ENCODE measurements at places on chromosomes 16 and 17.
A peak's percentile ranks its signal among the peaks of the same experiment; 100 is the strongest.

- H3K4me3 ChIP-seq, result no peak overlapping the region
- peaks cover 2% of the 10 kb centered on the region for H3K36me3 ChIP-seq
- no peaks in the 10 kb centered on the region for H3K4me1 ChIP-seq
Observed at GRCh38 chr16:47627085-47627639, 166.0 kb downstream of the PHKB start.

GRCh38 chr17:7580604-7581575, 1.5 kb downstream of the CD68 start:
- peaks cover 27% of the 10 kb centered on the region for H3K36me3 ChIP-seq
- DNase-seq, result no peak
- no peaks in the 10 kb centered on the region for H3K27me3 ChIP-seq
- H3K4me3 ChIP-seq, result peak overlapping the region; percentile 16
- H3K27ac ChIP-seq, result peak overlapping the region; percentile 29

DNA sequence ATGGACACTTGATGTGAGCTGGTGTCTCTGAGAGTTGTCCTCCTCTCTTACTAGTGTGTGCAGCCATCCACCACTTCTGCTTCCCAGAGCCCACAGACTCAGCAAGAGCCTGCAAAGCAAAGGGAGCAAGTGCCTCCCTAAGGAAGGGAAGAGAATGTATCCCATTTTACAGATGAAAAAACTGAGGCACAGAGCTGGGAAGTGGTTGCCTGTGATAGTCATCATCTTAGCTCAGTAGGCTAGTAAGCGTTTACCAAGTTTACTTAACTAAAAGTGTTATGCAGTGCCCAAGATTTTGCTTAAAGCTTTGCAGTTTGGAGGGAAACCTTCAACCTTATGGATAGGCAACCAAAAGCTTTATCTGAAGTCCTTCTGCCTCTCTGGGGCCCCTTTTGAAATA, 23.0 kb upstream of the EFCAB13 start:
- no peaks in the 10 kb centered on the region for H3K27me3 ChIP-seq
- H3K4me3 ChIP-seq, result no peak overlapping the region
- H3K36me3 ChIP-seq, result peaks cover 6% of the 10 kb centered on the region
- no peak overlapping the region for H3K27ac ChIP-seq
- DNase-seq, result no peak

DNA sequence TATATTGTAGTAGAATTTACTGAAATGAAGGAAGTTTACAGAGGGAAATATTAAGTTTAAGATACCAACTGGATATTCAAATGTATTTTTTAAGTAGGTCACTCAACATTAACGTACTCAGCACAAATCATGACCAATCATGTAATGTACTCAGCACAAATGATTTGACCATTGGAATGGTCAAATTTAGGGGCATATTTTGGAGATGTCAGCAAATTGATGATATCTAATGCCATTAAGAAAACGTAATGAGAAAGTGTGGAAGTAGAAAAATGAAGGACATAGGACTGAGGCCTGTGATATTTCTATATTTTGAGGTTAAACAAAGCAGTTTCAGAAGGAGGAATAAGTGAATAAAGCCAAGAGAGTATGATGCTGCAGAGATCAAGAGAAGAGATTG, 334.8 kb downstream of the KIF2B start:
- peaks cover 6% of the 10 kb centered on the region for H3K36me3 ChIP-seq
- no peak overlapping the region for H3K27ac ChIP-seq
- no peaks in the 10 kb centered on the region for H3K4me1 ChIP-seq
- H3K4me3 ChIP-seq, result no peak overlapping the region
- no peaks in the 10 kb centered on the region for H3K27me3 ChIP-seq
- no peak for DNase-seq

- peak overlapping the region; percentile 97 for H3K27ac ChIP-seq
- DNase-seq, result no peak
- peak overlapping the region; percentile 98 for H3K4me3 ChIP-seq
- H3K27me3 ChIP-seq, result no peaks in the 10 kb centered on the region
- peaks cover 13% of the 10 kb centered on the region for H3K36me3 ChIP-seq
- H3K4me1 ChIP-seq, result peaks cover 40% of the 10 kb centered on the region
Observed at GRCh38 chr17:58693208-58693607, 806 bp downstream of the RAD51C start.

DNA sequence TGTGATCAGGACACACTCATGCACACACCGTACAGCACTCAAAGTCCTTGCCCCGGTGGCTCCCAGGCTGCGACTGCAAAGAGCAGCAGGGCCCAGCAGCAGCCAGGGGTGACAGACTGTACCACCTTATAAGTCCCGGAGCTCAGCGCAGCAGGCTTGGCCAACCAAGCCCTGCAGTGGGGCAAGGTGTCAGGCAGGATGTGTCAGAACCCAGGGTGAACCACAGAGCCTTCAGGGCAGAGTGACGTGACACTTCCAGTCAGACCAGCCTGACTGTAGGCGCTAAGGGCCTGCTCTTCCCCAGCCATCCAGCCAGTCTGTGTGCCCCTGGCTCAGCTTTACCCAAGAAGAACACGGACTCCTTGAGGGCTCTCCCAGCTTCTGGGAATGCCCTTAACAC, 204.1 kb downstream of the COPRS start:
- no peak overlapping the region for H3K27ac ChIP-seq
- DNase-seq, result peak; percentile 55
- no peak overlapping the region for H3K4me3 ChIP-seq
- H3K4me1 ChIP-seq, result no peaks in the 10 kb centered on the region
- H3K36me3 ChIP-seq, result no peaks in the 10 kb centered on the region

- H3K36me3 ChIP-seq, result no peaks in the 10 kb centered on the region
- H3K4me1 ChIP-seq, result no peaks in the 10 kb centered on the region
- no peak for DNase-seq
Observed at GRCh38 chr17:5211458-5211857, 19.8 kb upstream of the ZNF594 start.
